ENCODE measurements at places on chromosomes 2 and 18.

DNA sequence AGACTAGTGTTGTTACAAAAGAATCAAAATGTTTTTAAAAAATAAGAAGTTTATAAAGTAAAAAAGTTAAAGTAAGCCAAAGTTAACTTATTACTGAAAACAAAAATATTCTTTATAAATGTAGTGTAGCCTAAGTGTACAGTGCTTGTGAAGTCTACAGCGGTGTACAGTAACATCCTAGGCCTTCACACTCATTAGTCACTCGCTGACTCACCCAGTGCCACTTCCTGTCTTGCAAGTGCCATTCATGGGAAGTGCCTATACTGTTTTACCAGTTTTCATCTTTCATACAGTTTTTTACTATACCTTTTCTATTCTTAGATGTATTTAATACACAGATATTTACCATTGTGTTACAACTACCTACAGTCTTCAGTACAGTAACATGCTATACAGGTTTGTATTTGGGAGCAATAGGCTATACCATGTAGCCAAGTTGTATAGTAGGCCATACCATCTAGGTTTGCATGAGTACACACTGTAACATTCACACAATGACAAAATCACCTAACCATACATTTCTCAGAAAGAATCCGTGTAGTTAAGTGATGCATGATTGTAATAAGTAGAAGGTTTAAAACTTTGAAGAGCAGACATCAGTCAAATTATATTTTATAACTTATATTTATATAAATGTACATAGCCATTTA lies 13.4 kb downstream of the SERPINB7 start:
- DNase-seq, result peak; percentile 78

DNA sequence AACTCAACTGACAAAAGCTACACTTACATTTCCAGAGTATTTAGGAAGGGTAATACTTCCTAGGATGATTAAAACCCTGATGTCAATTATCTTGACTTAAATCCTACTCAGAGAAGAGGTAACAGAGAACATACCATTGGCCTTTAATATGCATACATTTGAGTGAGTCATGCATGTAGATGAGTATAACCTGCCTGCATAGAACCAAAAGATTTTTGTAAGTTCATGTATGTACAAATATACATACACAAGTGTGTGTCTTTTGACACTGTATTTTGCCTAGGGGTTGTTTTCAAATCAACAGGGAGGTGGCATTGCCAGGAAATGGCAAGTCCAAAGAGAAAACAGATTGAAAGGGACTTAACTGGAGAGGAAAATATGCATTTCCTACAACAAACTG lies 6.1 kb downstream of the BMP10 start:
- no peak for DNase-seq

GRCh38 chr2:149224543-149224942 lies 105.8 kb upstream of the LYPD6 start:
- no peak for DNase-seq

- no peak for DNase-seq
These were observed 83.0 kb downstream of the LPIN1 start for GRCh38 chr2:11829324-11829946.

GRCh38 chr2:25845843-25846505 lies 32.3 kb downstream of the ASXL2 start:
- peak; percentile 82 for DNase-seq

DNA sequence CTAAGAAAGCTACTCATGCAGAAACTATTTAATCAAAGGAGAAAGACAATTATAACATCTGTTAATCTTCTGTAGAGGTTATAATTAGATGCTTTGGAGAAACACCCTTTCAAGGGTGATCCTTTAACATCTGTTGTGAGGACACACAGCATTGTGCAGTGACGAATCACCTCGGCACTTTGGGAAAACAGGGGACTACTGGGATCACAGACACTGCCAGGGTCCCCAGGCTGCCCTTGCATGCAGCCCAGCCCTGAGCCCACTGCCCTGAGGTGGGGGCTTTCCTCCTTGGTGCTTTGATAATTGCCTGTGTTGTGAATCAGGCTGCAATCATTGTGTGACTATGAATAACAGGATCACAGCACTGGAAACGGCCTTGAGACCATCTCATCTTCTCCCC lies 10.6 kb downstream of the NCKAP5 start:
- no peak for DNase-seq

- DNase-seq, result no peak
These were observed 233.7 kb upstream of the HNRNPA3 start for GRCh38 chr2:176978921-176979320.

- no peak for DNase-seq
These were observed 130.6 kb upstream of the CBLN2 start for GRCh38 chr18:72674710-72675109.

- no peak for DNase-seq
These were observed 524.4 kb downstream of the BCL11A start for GRCh38 chr2:60028849-60029565.

DNA sequence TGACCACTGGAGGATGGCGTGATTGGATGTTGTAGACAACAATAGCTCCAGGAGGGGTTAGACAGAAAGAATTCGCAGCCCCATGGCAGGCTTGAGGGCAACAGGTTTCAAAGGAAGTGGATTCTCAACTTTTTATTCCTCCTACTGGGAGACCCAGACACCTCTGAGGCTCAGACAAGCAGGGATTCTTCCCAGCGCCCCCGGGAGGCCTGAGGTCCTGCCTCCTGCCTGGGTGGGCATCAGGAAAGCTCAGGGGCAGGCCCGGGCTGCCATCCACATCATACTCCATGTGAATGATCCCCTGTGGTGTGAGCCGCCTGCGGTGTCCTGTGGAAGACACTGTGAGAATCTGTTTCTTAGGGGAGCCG lies 203.5 kb downstream of the CYP26B1 start:
- no peak for DNase-seq

- peak; percentile 65 for DNase-seq
These were observed 15.5 kb downstream of the SPATS2L start for GRCh38 chr2:200321780-200322534.

- no peak for DNase-seq
These were observed 89.6 kb upstream of the PPP1CB start for GRCh38 chr2:28662044-28662443.

DNA sequence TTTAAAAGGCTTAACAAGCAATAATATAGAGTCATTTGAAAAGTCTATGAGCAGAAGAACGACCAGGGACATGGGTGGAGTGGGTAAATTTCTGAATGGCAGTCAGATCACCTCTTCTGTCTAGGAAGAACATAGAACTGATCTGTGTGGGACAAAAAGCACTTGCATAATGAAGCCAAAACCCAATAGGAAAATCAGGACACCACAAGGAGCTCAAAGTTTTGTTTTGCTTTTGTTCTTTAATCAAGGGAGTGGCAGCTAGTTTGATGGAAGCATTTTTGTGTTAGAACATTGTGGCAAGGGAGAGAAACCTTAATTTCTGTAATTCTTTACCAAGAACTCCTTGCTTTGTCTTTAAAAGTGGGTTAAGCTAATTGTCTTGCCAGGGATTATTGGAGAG lies 240.2 kb upstream of the TANK start:
- DNase-seq, result no peak

- DNase-seq, result no peak
These were observed 323.1 kb downstream of the NBAS start for GRCh38 chr2:15238028-15238427.

- DNase-seq, result no peak
These were observed 18.1 kb upstream of the ANTXR1 start for GRCh38 chr2:68994864-68995263.

- DNase-seq, result no peak
These were observed 55.7 kb upstream of the FAM237A start for GRCh38 chr2:206586609-206587008.

- DNase-seq, result peak; percentile 3
These were observed 319 bp upstream of the EN1 start for GRCh38 chr2:118847762-118848172.

DNA sequence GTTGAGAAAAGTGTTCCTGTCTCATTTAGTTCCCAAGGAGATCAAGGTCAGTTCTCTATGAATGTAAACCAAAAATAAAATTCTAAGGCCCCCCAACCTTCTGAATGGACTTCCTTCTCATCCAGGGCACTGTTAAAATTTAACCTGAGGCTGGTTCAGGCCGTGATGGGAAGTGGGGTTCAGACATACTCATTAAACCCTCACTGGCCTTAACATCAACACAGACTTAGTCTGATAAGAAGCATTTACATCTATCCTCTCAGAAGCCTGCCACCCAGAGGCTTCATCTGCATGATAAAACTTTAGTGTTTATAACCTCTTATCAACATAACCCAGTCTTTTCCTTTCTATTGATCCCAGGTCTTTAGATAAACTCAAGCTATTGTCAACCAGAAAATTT lies 22.4 kb downstream of the ITSN2 start:
- DNase-seq, result no peak

GRCh38 chr18:13235421-13235831 lies 16.9 kb downstream of the LDLRAD4 start:
- DNase-seq, result no peak

- DNase-seq, result no peak
These were observed 60.9 kb downstream of the METTL4 start for GRCh38 chr18:2510416-2510815.
